Fibroblast of mammary gland (primary cell): ENCODE measurements at places on chromosomes 5 and 9.

GRCh38 chr9:72960446-72960845, 7.6 kb upstream of the ALDH1A1 start:
- peak; percentile 7 for DNase-seq

- peak; percentile 79 for DNase-seq
Measured at GRCh38 chr5:14706615-14707021, 42.1 kb downstream of the OTULIN start.

GRCh38 chr5:88824892-88825583, 57.9 kb downstream of the MEF2C start:
- peak; percentile 64 for DNase-seq

- DNase-seq: no peak
Measured at GRCh38 chr9:114308361-114308950, 14.4 kb upstream of the ORM1 start.

DNA sequence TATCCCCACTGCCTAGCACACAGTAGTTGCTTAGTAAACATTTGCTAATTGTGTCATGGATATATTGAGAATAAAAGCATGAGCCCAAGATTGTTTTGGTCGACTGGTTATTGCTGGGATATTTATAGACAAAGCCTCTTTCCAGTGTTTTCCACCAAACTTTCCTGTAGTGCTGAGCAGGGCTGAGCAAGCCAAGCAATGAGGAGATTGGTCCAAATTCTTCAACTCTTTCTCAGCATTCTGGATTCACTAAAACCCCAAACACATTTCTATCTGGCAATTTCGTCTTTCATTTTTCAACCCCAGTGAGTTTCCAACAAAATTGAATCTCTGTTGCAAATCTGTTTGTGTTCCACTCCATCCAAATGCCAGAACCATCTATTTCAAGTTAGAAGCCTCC, 31.9 kb upstream of the TARS1 start:
- DNase-seq: peak; percentile 19

DNA sequence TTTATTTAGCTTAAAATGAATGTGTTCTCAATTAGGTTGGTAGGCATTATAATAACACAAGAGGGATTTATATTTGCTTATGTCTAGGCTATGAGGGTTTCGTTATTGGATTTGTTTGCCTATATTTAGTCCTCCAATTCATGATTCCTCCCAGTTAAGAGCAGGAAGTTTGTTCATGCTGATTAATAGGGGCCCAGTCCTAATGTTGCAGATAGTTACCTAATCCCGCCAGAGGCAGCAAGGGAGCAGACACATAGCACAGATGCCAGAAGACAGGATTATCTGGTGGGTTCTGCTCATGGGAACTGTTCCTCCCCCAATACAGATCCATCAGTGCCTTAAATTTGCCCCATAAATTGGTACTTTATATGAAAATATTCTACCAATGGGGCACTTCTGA, 100.8 kb upstream of the TLE4 start:
- no peak for DNase-seq

DNA sequence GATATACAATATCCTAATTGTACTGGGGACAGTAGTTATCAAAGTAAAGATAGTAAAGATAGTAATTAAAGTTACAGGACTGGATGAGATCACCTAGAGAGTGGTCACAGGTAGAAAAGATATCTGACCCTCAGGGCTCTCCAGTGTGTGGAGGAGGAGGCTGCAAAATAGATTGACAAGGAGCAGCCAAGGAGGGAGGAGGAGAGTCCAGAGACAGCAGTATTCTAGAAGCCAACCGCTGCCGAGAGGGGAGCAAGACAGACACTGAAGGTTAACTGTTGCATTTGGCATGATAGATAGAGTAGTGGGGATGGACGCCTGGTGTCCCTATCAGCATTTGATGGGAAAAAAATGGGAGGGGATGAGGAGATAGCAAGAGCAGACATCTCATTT, 17.0 kb upstream of the F2RL1 start:
- no peak for DNase-seq

DNA sequence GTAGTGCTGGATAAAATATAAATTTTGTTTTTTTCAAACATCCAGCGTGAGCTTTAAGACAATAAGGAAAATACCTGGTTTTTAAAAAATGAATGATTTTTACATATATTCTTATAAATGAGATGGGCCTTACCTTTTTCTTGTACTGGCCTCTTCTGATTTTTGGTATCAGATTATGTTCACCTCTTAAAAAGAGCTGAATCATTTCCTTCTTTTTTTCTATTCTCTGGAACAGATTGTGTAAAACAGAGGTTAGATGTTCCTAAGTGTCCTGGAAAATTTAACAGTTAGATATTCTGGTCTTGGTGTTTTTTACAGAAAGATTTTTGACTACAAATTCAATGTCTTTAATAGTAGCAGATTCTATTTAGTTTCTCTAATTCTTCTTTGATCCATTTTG, 74.6 kb downstream of the NDUFAF2 start:
- peak; percentile 17 for DNase-seq

DNA sequence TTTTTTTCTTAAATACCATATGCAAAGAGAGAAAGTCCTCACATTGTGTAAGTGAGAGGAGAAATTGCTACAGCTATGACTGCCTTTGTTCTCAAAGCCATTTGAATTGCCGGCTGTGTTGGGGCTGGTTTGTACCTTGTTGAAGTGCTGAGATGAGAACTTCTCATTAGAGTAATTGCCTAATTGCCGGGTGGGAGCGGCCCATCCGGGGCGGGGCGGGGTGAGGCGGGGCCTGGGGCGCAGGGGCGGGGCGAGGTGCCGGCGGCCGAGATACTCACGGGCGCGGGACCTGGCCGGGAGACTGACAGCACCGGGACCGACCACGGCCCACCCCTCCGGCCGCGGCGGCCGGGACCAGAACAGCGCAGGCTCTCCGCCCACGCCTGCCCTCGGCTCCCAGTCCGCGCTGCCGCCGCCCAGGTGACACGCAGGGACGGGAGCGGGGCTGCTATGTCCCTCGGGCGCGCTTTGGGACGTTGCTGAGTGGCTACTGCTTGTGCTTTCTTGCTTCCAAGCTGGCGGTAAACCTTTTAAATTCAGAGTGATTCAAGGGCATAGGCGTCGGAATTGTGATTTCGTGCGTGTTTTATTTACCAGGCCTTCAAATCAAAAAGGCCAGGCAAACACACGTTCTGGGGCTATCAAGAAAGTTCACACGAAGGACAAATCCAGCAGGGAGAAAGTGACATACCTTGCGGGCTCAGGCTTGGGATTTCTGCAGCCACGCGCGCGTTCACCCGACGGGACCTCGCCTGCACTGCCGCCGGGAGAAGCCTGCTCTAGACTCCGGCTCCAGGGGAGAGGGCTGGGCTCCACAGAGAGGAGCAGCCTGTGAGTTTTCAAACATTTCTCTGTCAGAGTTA, 269.1 kb downstream of the FANCC start:
- peak; percentile 31 for DNase-seq

- DNase-seq: no peak
Measured at GRCh38 chr5:141328231-141328630, 2.1 kb upstream of the PCDHGA1 start.

- no peak for DNase-seq
Measured at GRCh38 chr9:114954956-114955582, 24.7 kb upstream of the TNFSF8 start.

GRCh38 chr5:32837211-32837610, 126.1 kb downstream of the NPR3 start:
- DNase-seq: peak; percentile 16

DNA sequence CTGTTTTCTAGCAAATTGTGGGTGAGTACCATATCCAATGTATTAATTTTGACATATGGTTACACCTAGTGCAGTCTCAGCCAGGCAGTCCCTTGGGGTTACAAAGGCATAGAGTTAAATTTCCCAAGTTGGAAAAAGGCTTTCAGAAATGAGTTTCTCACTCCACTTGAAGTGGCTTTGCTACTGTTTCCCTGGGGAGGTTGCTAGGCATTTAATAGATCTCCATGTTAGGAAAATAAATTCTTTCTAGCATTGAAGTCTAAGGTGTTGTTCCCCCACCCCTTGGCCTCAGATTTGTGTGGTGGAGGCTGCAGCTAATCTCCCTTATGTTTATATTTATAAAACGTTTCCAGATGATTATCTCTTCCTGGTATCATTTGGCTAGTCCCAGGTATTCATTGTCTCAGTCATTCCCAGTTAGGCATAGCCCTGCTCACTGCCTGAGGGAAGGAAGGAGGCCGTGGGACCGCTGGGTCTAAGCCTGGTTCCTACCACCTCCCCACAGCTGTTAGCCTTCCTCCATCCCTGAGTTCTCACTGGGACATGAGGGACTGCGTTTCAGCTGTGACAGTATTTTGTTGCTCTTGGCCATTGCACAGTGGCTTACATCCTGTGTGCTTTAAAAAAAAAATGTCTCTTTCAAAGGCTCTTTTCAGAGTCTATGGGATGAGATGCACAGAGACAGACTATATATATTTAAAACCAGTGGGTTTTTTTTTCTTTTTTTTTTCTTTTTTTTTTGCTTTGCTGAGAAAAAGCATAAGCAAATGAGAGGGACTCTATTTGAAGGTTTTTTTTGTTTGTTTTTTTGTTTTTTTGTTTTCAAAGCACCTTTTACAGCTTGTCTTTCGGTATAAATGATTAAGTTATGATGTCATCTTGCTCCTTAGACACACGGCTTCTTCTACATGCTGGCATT, 121.5 kb downstream of the MAST4 start:
- DNase-seq: no peak

DNA sequence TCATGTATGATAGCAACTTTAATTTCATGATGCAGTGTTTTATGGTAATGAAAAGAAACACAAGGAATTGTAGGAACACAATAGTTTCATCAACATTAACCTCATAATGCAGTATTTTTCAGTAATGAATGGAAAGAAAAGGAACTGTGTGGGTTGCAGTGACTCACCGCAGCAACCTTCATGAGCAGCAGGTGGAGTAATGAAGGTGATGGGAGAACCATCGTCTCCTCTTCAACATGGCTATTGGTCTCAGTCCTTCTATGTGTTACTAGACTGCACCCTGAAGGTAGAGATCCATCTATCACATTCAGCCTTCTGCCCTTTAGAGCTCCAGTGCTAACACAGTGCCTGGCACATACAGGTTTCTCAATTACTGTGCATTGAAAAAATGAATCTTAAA, 58.0 kb downstream of the TMEM215 start:
- DNase-seq: no peak

DNA sequence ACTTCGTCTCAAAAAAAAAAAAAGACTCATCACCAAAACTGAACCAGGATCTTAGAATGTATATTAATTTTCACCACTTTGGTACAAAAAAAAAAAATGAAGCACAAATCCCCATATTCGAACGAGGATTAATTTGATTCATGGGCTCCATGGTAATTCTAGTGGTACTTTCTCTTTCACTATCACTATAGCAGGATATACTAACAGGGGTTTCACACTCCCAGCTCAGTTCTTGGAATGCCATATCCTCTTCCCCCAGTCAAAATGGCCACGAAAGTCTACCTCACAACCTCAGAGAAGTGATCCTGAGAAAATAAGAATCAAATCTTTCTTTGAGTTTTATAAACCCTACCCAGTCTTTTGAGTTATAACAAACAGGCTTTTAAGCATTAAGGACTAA, 235.7 kb downstream of the FBXL17 start:
- no peak for DNase-seq

DNA sequence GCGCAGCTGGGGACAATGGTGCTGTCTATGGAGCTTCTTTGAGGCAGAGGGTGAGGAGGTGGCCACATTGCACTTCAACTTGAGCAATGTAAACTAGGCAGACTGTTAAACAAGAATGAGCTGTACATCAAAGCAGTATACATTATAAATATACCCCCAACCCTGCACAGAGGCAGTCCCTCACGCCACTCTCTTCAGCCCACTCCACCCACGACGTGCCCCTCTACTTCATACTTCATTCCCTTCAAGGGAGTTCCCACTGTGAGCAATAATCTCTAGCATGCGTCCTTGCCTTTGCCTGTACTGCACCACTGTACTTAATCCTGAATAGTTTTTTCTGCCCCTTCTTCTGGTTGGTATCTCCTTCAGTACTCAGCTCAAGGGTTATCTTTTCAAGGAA, 14.4 kb downstream of the TRPM3 start:
- DNase-seq: no peak

DNA sequence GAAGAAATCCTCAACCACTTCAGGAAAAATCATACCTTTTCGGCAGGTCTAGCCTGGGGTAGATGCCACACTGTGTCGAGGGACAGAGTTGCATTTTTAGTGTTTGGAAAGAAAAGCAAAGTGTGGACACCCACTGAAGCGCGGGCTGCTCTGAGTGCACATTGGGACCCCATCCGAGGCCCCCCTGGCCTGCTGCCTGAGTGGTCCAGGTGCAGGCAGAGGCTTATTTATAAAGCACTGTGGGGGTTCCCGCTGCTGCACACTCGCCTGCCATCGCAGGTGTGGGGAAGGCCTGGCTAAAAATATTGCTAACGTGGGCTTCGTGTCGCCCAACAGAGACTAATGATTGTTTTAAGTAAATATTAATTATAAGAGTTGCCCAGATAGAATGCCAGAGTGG, 119.4 kb downstream of the CRB2 start:
- DNase-seq: no peak

- no peak for DNase-seq
Measured at GRCh38 chr9:8736805-8737204, 937.2 kb upstream of the DMAC1 start.

DNA sequence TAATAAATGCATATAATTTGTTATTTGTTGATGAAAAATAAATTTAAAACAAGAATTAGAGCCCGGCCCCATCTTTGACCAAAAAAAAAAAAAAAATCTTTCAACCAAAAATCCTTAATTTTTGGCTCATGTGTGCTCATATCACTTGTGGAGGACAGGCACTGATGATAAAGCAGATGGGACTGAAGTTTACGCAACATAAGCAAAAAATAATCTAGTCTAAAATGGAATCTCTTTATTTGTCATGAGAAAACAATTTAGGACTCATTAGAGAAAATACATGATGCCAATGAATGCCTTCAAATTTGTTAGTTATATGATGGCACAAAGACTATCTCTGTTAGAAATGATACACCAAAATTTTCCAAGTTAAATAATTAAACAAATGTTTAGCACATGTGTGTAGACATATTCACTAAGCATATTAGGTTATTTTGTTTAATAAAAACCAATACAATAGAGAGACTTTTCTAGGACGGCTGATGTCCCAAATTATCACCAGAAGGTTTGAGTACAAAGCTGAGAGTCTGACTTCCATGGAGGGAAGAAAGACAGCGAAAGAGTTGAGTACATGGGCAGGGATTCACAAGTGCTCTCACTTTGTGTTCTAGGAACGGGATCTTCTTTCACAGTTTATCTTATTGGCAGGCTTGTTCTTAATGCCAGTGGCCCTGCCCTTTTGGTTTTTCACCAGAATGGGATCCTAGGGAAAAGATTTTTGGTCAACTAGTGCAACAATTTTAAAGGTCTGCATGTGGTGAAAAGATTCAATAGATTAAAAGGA, 621.4 kb downstream of the RAB3C start:
- DNase-seq: no peak

DNA sequence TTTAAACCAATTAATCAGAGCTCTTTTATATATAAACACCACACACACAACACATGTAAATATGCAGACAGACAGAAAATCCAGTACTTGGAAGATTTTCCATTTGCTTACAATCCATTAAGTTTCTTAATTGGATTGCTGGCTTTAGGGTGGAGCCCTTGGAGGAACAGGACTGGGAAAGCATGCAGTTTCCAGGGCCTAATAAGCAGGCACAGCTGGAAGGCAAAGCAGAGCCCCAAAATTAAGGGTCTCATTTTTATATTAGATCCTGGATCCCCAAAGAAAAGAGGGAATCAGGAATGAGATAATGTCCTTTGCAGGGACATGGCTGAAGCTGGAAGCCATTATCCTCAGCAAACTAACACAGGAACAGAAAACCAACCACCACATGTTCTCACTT, 13.1 kb upstream of the SMC2 start:
- no peak for DNase-seq
